Right renal cortex interstitium (tissue), 3 donors: ENCODE measurements at places on chromosomes 13 and 19.
A peak's percentile ranks its signal among the peaks of the same experiment; 100 is the strongest.

GRCh38 chr13:99288089-99288488 lies 19.1 kb downstream of the GPR183 start:
- no peak for DNase-seq

DNA sequence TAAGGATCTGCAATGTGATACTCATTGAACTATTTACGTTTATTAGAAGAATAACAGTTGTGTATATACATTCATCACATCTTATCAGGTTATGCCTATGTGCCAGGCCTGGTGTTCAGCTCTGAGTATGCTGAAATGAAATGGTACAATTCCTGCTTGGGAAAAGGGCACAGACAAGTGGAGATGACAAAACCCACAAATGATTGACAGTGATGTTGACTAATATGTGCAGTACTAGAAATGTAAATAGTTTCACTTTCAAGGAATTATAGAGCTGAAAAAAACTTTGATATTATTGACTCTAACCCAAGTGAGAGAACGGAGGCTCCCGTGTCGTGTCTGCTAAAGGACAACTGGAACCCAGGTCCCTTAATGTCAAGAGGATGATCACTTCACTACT lies 386.8 kb upstream of the DACH1 start:
- DNase-seq: no peak

DNA sequence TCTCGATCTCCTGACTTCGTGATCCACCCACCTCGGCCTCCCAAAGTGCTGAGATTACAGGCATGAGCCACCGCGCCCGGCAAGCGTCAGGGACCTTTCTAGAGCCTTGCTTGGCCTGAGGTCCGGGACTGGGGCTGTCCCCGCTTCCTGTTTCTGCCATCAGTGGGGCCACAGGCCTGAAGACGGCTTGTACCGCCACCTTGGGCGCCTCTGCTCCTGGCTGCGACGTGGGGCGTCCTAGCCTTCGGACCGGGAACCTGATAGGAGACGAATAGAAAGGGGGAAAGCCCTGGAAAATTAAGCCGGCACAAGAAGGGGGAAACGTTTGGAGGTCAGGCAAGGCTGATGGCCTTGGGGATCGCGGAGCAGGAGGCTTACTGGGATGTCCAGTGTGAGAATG lies 35.1 kb downstream of the RNF6 start:
- no peak for DNase-seq

DNA sequence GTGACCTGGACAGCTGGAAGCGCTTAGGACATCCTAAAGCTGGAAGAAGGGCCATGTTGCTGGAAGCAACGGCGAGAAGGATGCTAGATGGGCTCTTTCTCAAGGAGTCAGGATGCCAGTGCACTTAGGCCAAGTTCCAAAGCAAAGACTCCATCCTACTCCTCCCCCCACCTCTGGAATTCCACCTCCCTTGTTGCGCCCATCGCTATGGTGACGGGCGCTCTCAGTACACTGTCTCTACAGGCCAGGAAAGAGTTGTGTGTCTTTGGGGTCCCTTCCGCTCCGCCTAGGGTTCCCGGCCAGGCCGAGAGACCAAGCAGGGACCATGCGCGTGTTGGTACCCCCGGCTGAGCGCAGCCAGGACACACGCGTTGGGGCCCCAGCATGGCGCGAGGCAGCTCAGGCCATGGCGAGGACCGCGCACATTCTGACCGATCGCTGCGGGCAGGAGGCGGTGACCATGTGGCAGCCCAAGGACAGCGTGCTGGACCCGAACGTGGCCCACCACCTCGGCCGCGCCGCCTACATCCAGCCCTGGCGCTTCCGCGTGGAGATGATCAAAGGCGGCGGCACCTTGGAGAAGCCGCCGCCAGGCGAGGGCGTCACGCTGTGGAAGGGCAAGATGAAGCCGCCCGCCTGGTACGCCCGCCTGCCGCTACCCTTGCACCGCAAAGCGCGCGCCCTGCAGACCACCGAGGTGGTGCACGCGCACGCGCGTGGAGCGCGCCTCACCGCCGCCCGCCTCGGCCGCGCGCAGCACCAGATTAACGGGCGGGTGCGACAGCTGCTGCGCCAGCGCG lies 31.0 kb upstream of the SLC1A6 start:
- no peak for DNase-seq

DNA sequence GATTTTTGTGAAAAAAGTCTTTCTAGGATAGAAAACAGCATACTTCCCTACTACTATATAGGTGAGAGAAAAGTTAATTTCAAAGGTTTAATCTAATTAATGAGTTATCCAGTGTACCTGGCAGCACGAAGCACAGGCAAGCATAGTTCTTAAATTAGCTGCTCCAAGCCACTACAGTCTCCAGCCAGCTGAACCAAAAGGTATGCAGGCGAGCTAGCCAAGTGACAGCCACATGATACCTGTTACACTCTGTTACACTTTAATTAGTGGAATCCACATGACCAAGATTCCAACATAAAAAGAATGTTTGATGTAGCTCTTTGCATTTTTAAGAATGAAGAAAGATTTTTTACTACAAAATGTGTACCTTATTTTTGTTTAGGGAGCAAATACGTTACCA lies 15.5 kb downstream of the SLC25A30 start:
- no peak for DNase-seq

DNA sequence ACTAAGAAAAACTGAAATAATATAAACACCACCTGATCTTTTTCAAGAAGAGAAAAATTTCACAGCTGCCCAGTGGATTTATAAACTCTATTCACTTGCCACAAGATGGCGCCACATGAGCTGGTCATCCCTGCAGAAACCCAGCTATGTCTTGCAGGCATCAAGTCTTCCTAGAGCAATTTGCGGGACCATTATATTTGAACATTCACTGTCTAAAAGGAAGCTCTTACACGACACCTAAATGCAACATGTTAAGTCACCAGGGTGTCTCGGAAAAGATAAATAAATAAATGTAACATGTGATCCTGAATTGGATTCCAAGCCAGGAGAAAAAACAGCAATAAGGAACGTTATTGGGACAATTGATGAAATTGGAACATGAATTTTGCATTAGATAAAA lies 20.3 kb upstream of the AKT2 start:
- DNase-seq: peak; percentile 65

- no peak for DNase-seq
Measured at GRCh38 chr13:99439850-99440604, 61.2 kb upstream of the TM9SF2 start.

- no peak for DNase-seq
Measured at GRCh38 chr13:101942038-101942437, 459.8 kb downstream of the FGF14 start.

GRCh38 chr19:54478677-54479266 lies 5.7 kb upstream of the CDC42EP5 start:
- no peak for DNase-seq

DNA sequence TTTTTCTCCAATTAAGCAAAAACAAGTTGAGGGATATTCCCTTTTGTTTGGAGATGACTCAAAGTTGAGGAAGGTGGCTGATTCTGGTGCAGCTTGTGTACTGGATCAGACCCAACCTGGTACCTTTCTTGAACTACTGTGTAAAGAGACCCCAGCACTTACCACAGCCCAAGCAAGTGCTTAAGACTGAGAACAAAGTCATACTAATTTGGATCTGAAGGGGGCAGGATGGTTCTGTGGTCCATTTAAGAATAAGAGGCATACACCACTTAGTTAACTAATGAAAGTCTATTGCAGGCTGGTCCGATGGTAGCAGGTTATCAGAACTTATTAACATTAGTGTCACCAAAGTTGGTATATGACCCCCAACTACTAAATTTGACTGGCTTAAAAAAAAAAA lies 6.3 kb downstream of the THSD1 start:
- DNase-seq: no peak
